ENCODE measurements at places on chromosomes 3 and 15. TPM values are rescaled to one million over a fixed set of nuclear protein-coding genes. Genes with fewer than 3 reads are reported as not detected.

Gene P2RY1
- total RNA-seq = 2.7 TPM

Gene ZIC1
- not detected for total RNA-seq

Gene PP2D1
- total RNA-seq = not detected

Gene PRRT3
- total RNA-seq = 2.0 TPM

Gene ZNF501
- 4.6 TPM for total RNA-seq

Gene POPDC2
- total RNA-seq = 0.48 TPM

Gene ARGFX
- not detected for total RNA-seq

Gene GOLGA8S
- total RNA-seq = not detected

Gene ADAMTSL3
- under 0.01 TPM for total RNA-seq

Gene SNTN
- not detected for total RNA-seq

Gene CEP152
- 3.9 TPM for total RNA-seq

Gene AADACL2
- total RNA-seq = not detected

Gene TFRC
- total RNA-seq = 195 TPM

Gene DNAJB11
- total RNA-seq = 56.0 TPM

Gene SRGAP3
- 0.98 TPM for total RNA-seq

Gene CGNL1
- 20.2 TPM for total RNA-seq

Gene TMPRSS7
- total RNA-seq = not detected

Gene TGM5
- not detected for total RNA-seq

Gene DUOX1
- not detected for total RNA-seq

Gene SUSD5
- total RNA-seq = 4.3 TPM

Gene DTX3L
- total RNA-seq = 14.0 TPM

Gene CRYBG3
- 28.1 TPM for total RNA-seq

Gene ATXN7
- total RNA-seq = 17.1 TPM

Gene EPHA3
- total RNA-seq = not detected

Gene MESP1
- 0.10 TPM for total RNA-seq

Gene CCDC54
- total RNA-seq = not detected

Gene ACTC1
- not detected for total RNA-seq

Gene LIPH
- total RNA-seq = not detected

Gene CHRD
- total RNA-seq = under 0.01 TPM

Gene ARID3B
- total RNA-seq = 4.9 TPM

Gene C2CD4B
- total RNA-seq = 58.1 TPM

Gene GATM
- 0.65 TPM for total RNA-seq

Gene STAC
- total RNA-seq = 0.57 TPM

Gene OR5H14
- not detected for total RNA-seq

Gene CFAP20DC
- 1.3 TPM for total RNA-seq

Gene VGLL3
- 1.6 TPM for total RNA-seq

Gene WDR49
- total RNA-seq = under 0.01 TPM

Gene MST1R
- 0.33 TPM for total RNA-seq

Gene ITIH1
- total RNA-seq = not detected

Gene CSK
- 60.1 TPM for total RNA-seq

Gene CCR8
- total RNA-seq = not detected

Gene MON1A
- total RNA-seq = 16.7 TPM
